ENCODE measurements at places on chromosomes 4 and X.
A peak's percentile ranks its signal among the peaks of the same experiment; 100 is the strongest.

- no peak for DNase-seq
Measured at GRCh38 chrX:23575281-23575680, 92.0 kb upstream of the PRDX4 start.

DNA sequence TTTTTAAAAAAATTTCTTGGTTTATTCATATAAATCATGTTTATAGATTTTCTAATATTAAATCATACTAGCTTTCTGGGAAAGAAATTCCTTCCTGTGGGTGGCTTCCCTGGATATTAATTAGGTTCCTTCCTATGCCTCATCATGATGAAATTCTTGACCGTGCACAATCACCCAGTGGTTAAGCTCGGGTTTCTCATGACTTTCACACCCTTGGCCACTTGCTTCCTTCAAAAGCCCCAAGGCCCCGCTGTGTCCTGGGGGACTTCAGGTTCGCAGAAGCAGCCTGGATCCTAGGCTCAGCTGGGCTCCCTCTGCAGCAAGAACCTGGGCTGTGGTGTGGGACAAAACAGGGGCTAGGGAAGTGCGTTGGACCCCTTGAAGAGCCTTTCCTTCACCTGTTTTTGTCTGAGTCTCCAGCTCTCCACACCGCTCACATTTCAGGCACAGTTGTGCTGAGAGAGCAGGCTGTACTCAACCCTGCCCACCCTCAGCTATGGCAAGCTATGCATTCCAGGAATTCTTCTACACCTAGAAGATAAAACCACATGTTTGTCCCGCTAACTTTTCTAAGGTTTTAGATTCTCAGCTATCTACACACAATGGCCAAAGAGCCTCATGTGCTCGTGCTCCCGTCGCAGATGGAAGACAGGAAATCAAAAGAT lies 48.9 kb upstream of the TMSB15B start:
- no peak for DNase-seq

- no peak for DNase-seq
Measured at GRCh38 chrX:134671294-134671693, 13.0 kb upstream of the PLAC1 start.

DNA sequence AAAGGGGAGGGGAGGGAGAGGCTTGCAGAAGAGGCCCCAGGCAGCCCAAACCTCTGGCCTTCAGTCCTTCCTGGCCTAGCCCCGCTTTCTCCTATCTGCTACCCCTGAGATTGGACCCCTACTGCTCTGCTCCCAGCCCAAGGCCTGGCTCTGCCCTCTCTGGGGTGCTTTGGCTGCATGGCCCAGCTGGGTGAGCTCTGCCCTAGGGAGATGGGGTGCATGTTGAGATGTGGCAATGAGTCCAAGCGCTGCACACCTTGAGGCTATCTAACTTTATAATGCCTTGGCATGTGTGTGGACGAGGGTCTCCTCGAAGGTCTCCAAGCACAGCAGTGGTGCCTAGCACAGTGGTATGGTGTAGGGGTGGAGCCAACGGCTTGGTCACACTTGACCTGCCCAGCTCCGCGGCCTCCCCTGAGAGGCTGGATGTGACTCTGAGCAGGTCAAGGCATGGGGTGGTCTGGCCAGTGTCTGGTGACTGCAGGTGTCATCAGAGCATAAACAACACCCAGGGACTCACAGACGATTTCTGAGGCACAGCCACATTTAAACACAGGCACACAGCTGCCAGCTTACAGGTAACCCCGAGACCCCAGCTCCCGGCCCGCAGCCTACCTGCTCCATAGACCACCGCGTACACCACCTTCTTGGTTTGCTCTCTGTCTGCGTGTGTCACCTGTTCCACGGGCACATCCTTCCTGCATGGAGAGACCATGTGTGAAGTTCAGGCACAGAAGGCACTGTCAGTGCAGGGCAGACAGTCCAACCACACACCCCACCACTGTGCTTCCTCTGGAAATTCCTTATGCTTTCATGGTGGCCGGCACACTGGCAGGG lies 36.3 kb downstream of the NAT8L start:
- no peak for DNase-seq

- DNase-seq = no peak
Measured at GRCh38 chr4:26729027-26729426, 131.6 kb upstream of the STIM2 start.

GRCh38 chrX:72644946-72645345 lies 69.2 kb downstream of the PHKA1 start:
- DNase-seq = no peak

DNA sequence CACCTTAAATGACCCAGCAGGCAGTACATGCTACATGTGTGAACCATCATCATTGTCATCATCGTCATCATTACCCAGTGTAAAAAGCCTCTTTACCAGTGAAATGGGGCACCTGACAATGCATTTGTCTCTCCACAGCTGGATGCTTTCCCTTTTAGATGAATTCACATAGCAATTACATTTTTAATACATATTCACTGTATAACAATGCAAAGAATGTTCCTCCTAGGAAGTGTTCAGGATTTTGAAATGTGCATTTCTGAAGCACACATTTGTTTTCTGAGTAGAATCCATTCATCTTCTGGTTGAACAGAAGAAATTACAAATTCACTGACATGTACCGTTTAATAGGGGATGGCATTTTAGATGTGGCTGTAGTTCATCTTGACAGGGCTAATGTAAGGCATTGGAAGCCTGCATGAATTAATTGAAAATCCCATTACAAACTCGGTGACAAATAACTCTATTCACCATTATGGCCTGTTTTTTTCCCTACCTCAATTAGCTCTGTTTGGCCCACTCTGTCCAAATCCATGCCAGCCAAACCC lies 111.1 kb downstream of the SH3RF1 start:
- DNase-seq = peak; percentile 36

DNA sequence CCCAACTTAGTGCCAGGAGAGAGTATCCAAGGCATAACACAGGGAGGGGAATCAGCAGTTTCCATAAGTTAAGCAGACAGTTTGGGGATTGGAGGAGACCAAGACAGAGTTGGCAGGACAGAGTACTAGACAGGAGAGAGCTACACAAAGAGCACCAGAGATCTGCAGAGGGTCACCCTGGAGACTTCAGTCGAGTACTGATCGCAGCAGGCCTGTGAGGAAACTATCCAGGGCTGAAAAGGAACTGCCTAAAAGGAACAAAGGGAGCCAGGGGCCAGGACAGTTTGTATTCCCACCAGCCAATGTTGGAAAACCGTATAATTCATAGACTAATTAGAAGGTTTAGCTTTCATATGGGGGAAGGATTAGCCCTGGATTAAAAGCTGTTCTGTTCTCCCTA lies 80.6 kb upstream of the ENPP6 start:
- no peak for DNase-seq

GRCh38 chrX:63934791-63935190 lies 149.8 kb upstream of the ARHGEF9 start:
- DNase-seq = no peak

DNA sequence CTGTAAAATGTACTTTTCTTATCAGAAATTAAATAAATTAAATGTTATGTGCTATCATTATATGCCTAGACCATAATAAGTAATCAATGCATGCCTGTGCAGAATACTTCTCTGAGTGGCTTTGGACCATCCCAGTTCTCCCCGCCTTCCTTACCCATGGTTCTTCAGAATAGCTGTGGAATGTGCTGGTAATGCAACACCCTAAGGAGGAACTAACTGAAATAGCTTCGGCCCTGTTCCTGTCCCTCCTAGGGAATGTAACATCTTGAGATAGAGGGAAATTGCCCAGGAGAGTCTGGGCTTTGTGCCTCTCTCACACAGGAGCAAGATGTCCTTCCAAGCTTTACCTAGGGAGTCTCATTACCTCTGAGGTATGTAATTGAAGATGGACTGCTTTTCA lies 693.6 kb upstream of the HS3ST1 start:
- DNase-seq = no peak

DNA sequence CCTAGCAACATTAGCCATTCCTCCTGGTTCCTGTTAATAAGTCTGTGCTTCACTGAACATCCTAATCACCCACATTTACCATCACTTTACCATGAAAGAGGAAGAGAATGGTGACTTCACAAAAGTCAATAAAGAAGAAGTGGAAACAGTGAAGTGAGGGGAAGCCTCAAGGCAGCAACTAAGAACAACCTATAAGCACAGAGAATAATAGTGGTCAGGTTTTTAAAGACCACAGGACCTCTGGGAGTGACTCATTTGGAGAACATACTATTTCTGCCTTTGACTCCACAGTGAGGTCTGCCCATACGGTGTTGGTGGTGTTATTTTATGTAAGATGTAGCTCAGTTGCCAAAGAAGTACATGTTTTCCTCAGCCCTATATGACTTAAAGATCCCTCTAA lies 86.0 kb upstream of the TET2 start:
- peak; percentile 8 for DNase-seq

All from SW 1271 (cell line).